CD4-positive, alpha-beta T cell treated with Interferon gamma for 1 hour (primary cell): ENCODE measurements at places on chromosomes 1 and 21.
A peak's percentile ranks its signal among the peaks of the same experiment; 100 is the strongest.

DNA sequence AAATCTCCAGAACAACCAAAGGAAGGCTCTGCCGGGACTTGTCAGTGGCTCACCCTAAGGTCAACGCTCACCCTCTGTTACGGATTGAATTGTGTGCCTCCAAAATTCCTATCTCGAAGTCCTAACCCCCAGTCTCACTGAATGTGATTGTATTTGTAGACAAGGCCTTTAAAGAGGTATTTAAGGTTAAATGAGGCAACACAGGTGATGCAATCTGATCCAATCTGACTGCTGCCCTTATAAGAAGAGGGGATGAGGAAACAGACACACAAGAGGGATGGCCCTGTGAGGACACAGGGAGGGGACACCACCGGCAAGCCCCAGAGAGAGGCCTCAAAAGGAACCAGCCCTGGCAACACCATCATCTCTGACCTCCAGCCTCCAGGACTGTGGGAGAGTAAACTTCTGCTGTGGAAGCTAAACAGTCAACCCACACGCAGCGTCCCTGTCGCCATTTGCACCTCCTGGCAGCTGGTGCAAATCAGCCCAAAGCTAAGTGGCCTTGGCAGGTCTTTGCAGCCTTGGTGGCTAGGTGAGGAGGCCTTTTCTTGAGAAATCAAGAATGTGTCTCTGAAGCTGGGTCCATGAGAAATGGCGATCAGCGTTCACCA lies 24.2 kb downstream of the UBASH3A start:
- DNase-seq, result no peak

DNA sequence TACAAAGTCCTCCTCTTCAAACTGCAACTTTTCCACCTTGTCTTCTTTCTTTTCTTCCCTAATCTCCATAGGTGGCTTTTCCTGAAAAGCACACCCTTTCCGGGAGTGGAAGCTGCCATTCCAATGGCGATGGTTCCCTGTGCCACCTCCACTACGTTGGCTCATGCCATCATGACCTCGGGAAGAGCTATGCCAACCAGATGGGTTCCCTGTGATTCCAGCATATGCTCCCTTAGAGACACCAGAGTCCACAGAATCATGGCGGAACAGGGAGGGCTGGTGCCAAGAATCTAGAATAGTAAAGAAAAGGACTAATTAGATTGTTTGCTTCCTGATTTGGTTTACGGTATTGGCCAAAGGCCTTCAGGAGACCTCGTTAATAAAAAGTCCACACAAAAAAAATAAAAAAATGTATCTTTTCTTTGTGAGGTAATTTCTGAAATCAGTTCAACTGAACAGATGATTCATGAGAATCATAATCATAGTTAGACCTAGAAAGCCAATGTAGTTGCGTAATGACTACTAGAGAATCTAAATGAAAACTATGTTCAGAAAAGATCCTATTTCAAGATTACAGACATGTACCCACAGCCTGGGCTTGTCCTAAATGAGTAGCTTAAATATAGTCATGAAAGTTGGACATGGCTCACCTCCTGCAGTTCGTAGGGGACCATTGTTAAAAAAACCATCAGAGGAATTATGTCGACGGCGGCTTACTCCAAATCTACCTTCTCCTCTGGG lies 30.9 kb upstream of the CCDC17 start:
- DNase-seq, result no peak

DNA sequence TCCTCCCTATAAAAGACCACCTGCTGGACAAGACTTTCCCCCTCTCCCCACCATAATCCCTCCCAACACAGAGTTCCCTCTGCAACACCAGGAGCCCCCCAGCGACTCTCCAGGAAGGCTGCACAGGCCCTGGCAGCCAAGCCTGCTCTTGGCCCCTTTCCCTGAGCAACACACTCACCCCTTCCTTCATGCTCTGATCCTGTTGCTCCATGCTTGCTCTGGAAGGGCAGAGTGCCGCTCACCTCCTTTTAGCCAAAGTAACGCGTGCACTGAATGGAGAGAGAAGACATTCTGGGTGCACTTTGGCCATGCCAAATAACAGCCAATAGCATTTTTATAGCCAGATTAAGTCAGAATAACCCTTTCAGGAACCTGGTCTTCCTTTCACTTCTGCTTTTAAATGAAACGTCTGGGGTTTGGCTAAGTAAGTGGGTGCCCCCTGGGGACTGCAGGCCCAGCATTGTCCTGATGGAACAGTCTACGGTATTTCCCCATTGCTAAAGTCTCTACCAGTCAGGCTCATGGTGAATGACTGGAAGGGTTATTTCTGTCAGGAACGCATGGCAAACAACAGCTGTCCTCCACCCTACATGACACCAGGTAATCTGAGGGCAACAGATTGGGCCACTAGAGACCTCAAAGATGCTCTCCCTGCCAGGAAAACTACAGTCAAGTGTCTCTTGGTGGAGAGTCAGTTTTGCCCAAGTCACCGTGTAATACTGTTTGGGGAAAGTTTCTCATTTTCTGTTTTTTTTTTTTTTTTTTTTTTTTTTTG lies at the start of gene SLC2A5:
TSS of gene SLC2A5 (minus strand) at position 310 of the 775 bp plus-strand sequence. CDS start at position 211, 99 bp downstream.
- peak; percentile 60 for DNase-seq

- no peak for DNase-seq
Measured at GRCh38 chr21:31349208-31349607, 5.1 kb upstream of the TIAM1 start.

- DNase-seq, result no peak
Measured at GRCh38 chr1:238779716-238780115, 606.7 kb upstream of the CHRM3 start.
